Urothelium cell line (cell line): ENCODE measurements at places on chromosomes 7 and 10.

GRCh38 chr10:106643473-106643872 lies 521.0 kb downstream of the SORCS1 start:
- DNase-seq = no peak

GRCh38 chr7:158525648-158526484 lies 61.8 kb downstream of the PTPRN2 start:
- DNase-seq = no peak

DNA sequence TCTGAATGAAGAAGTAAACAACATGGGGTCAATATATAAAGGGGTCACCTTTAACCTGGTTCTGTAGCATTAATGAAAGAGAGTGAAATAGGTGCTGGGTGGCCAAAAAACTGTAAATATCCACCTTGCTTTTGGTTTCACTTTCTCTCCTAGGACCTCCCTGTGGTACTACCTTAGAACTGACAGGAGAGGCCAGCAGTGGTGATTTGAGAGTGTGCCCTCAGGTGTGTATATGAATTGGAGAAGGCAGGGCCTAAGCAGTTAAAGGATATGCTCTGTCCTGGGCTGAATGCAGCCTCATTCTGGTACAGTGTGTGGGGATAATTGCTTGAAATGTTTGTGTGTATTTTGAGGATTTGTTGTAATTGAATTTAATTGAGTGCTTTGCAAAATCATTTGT lies 62.0 kb downstream of the BBS9 start:
- no peak for DNase-seq

- no peak for DNase-seq
Observed at GRCh38 chr7:97020996-97021746, 3.5 kb downstream of the DLX5 start.

DNA sequence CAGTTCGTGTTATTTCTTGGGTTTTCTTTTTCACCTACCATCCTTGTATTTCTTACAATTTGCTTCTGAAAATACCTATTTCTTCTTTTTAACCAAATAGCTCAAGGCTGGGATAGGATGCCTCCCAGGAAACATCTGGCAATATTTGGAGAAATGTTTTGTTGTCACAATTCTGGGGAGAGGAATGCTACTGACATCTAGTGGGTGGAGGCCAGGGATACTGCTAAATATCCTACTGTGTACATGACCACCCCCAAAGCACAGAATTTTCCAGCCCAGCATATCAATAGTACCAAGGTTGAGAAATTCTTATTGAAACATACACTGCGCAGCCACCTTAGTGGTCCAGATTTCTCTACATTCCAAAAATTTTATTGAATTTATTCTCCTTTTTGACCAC lies 55.5 kb downstream of the CNTNAP2 start:
- no peak for DNase-seq

DNA sequence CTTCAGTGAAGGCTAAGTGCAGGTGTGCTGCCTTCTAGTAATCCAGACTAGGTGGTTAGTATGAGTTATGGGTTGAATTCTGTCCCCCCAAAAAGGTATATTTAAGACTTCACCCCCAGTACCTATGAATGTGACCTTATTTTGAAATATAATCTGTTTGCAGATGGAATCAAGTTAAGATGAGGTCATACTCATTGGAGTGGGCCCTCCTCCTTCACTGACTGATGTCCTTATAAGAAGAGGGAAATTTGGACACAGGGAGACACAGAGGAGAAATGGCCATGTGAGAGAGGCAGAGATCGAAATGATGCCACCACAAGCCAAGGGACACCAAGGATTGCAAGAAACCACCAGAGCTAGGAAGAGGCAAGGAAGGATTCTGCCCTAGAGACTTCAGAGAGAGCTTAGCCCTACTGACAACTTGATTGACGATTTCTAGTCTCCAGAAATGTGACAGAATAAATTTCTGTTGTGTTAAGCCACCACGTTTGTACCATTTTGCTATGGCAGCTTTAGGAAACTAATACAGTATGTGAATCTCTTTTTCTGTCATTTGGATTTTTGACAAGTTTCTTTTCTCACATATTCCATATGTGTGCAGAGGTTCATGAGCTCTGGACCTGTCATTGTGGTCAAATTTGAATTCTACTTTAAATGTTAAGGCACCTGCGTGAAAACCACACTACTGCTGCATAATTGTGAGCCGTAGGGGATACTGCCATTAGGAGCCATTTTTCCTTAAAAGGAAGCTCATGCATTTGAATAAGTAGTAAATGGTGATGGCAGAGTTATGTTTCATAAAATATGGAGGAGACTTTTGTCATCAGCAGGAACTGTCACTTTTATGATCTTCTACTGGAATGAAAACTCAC lies 2.6 kb upstream of the RPA3 start:
- no peak for DNase-seq
